ENCODE measurements at places on chromosomes 1 and 21. TPM values are rescaled to one million over a fixed set of nuclear protein-coding genes. Genes with fewer than 3 reads are reported as not detected.

- DNase-seq, result no peak
- H3K4me1 ChIP-seq, result no peaks in the 10 kb centered on the region
- no peaks in the 10 kb centered on the region for H3K36me3 ChIP-seq
- no peak overlapping the region for H3K4me3 ChIP-seq
- peaks cover 5% of the 10 kb centered on the region for H3K27me3 ChIP-seq
Measured at GRCh38 chr1:39720094-39720999, 18.3 kb upstream of the PPIE start.

GRCh38 chr1:201020040-201020591, 3.4 kb downstream of the KIF21B start:
- H3K27ac ChIP-seq, result peak overlapping the region; percentile 69
- H3K4me1 ChIP-seq, result peaks cover 85% of the 10 kb centered on the region
- peak; percentile 31 for DNase-seq

DNA sequence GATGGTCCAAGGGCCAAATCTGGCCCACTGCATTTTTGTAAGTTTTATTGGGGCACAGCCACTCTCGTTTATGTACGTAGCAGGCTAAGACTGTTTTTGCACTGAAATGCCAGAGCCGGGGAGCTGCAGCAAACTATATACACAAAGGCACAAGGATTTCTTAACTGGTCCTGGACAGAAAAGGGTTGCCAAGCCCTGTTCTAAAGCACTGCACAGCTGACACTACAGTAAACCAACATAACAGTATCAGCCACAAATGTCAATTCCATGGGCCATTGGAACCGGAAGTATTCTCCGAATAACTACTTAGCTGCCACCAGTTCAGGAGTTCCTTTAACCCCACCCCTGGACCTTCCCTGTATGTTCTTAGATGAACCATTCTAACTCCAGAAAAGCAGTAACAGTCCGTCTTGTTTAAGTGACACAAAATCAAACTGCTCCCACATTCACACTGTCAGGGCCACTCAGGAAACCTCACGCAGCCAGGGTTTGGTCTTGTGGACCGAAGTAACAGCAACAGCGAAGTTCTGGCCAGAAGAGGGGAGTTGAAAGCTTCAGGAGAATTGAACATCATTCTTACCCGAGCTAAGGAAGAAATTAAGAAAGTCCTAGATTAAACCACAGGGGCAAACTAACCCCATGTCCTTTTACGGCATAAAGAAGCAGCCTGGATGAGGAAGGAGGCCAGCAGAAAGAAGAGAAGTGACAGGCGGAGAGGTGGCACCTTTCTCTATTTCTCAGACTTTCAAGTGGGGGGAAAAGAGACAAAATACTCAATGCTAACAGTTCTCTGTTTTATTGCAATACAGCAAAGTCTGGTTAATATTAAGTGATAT, 49.2 kb downstream of the COQ8A start:
- peaks cover 8% of the 10 kb centered on the region for H3K36me3 ChIP-seq
- H3K4me3 ChIP-seq, result no peak overlapping the region
- H3K4me1 ChIP-seq, result peaks cover 18% of the 10 kb centered on the region
- no peak overlapping the region for H3K27ac ChIP-seq

SLC44A3 gene
- 2.3 TPM for total RNA-seq

DNA sequence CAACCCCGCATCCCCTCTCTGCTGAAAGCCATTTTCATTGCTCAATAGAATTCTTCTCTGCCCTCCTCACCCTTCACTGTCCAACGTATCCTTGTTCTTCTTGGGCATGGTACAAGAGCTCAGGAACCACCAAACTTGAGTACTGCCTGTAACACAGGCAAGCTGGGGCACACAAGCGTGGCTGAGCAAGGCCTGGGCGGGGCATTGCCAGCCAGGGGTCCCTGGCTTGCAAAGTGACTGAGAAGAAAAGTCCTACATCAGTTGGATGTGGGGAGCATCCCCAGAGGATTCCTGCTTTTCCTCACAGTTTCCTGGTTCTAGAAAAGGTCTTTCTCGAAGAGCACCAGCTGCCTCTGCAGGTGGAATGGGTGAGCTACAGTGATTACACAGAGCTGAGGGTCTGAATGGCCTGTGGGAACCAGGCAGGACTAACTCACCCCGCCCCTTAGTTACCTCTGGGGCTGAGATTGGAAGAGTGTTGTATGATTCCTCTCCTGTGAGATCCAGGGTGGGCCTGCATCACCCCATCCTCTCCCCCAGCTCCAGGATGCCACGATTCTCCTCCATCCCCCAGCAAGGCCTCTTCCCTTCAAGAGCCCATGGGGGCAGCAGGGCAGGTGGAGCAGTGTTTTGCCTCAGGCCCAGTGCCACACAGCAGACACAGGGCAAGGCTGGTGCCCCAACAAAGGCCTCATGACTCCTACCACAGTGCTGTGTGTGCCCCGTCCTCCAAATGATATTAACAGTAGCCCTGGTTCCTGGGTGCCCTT, 121.9 kb downstream of the MATN1 start:
- no peaks in the 10 kb centered on the region for H3K36me3 ChIP-seq
- no peaks in the 10 kb centered on the region for H3K4me1 ChIP-seq
- H3K27ac ChIP-seq, result no peak overlapping the region
- no peaks in the 10 kb centered on the region for H3K27me3 ChIP-seq

GRCh38 chr1:31234123-31234708, 5.5 kb downstream of the NKAIN1 start:
- DNase-seq, result no peak
- no peaks in the 10 kb centered on the region for H3K4me1 ChIP-seq
- no peak overlapping the region for H3K4me3 ChIP-seq
- no peaks in the 10 kb centered on the region for H3K36me3 ChIP-seq

GRCh38 chr1:184395370-184395769, 8.5 kb downstream of the C1orf21 start:
- H3K27ac ChIP-seq, result no peak overlapping the region
- H3K36me3 ChIP-seq, result no peaks in the 10 kb centered on the region
- DNase-seq, result no peak

DNA sequence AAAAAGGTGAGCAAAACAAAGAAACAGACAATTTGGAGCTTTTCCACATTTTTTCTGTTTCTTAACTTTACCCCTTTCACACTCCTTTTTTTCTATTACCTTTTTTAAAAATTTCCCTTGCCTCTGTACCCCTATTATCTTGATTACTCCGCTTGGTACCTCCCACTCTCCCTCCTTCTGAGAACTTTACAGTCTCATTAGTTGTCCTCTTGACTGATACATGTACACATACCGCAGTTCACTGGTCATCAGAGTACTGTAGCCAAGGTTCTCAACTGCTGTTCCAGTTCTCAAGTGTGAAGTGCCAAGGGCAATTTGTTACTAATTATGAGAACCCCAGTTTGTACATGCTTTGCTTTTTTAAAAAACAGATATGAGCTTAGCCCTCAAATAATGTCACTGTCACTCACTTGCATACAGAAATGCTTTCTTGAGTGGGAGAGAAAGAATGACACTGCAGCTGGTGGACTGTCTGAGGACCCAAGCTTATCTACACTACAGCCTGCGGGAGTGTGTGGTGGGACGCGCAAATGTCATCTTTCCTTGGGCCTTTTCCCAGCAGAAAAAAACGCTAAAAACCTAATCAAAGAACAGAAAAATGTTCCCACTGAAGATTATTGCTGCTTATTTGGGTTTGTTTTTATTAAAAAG, 160.8 kb downstream of the DISP1 start:
- no peak overlapping the region for H3K4me3 ChIP-seq
- no peaks in the 10 kb centered on the region for H3K36me3 ChIP-seq
- H3K4me1 ChIP-seq, result no peaks in the 10 kb centered on the region
- H3K27me3 ChIP-seq, result no peaks in the 10 kb centered on the region

DNA sequence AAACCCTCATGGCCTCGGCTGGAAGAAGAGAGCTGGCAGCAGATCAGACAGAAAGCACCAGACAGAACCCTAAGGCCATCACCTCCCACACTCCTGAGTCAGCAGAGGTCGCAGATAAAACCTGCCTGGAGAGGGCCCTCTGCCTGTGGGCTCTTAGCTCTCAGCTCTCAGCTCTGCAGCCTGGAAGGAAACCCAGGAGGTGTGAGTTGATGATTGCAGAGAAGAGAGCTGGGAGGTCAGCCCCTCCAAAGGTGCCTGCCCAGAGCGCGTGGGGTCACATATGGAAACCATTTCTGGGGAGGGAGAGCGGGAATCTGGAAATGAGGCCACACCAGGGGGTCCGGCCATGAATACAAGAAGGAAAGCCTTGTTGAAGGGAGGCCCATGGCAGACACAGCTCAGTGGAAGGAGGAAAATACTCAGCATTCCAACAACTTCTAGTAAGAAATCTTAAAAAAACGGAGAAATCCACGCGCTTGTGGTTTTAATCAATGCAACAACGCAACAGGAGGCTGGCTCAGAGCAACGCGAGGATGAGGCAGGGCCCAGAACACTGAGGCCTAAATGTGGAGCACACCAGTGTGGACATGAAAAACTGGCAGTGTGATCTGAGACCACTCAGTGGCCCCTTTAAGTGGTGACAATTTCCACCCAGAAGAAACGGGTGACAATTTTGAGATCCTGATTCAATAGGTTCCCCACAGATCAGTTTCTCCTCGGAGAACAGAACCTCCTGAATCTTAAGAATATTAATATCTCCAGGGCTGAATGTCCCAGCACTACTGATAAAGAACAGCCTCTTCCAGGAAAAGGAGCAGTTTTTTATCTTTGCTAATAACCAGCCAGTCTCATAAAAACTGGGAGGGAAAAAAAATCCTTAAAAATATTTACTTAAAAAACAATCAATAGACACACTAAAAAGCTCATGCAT, 45.7 kb downstream of the PSMG1 start:
- H3K27ac ChIP-seq, result no peak overlapping the region
- no peaks in the 10 kb centered on the region for H3K36me3 ChIP-seq
- H3K4me3 ChIP-seq, result no peak overlapping the region

DNA sequence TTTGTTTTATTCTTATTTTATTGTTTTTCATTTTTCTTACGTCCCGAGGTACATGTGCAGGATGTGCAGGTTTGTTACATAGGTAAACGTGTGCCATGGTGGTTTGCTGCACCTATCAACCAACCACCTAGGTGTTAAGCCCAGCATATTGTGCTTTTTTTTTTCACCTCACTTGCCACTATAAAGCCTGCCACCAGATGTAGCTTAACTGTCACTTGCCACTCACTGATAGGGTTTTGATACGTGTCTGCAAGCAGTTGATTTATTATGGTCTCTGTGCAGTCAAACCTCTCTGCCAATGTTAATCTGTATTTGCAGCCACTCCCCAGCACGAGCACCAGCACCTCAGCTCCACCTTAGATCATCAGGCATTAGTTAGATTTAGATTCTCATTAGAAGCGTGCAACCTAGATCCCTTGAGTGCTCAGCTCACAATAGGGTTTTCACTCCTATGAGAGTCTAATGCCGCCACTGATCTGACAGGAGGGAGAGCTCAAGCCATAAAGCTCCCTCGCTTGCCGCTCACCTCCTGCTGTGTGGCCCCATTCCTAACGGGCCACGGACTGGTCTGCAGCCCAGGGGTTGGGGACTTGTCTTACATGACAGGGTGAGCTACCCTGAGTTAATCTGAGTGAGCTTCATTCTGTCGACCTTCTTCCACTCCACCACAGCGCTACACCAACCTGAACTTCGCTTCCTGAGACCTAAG, 17.9 kb upstream of the ABCG1 start:
- peaks cover 36% of the 10 kb centered on the region for H3K4me1 ChIP-seq
- no peak overlapping the region for H3K27ac ChIP-seq
- H3K4me3 ChIP-seq, result no peak overlapping the region
- H3K36me3 ChIP-seq, result no peaks in the 10 kb centered on the region
- H3K27me3 ChIP-seq, result no peaks in the 10 kb centered on the region
- DNase-seq, result peak; percentile 32

DNA sequence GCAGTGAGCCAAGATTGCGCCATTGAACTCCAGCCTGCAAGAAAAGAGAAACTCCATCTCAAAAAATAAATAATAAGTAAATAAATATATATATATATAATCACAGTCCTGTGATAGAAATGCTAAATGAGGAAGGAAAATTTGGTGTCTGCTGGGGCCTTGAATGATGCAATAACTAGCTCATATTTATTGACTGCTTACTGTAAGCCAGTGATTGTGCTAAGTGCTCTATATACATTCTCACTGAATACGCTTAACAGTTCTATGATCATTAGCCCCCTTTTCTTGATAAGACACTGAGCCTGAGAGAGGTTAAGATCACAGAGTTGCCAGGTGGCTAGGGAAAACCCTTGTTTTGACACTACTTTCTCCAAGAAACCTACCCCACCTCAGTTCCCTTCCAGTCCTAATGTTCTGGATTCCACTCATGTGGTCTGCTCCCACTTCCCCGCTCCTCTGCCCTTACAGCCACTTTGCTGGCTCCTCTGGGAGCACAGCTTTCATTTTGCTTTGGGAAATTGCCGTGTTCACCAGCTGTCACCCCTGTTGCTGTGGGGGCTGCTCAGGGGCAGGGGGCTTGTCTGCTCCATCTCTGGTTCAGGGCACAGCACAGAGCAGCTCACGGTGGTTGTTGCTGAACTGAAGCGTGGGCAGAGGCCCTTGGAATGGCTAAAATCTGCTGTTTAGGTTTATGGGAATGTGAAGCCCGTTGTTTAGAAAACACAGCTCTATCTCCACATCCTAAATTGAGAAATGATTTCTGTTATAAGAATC, 2.5 kb upstream of the BMP8A start:
- DNase-seq, result no peak
- H3K27me3 ChIP-seq, result peaks cover 7% of the 10 kb centered on the region
- H3K4me3 ChIP-seq, result no peak overlapping the region
- no peak overlapping the region for H3K27ac ChIP-seq
- H3K36me3 ChIP-seq, result peaks cover 21% of the 10 kb centered on the region
- peaks cover 4% of the 10 kb centered on the region for H3K4me1 ChIP-seq

DNA sequence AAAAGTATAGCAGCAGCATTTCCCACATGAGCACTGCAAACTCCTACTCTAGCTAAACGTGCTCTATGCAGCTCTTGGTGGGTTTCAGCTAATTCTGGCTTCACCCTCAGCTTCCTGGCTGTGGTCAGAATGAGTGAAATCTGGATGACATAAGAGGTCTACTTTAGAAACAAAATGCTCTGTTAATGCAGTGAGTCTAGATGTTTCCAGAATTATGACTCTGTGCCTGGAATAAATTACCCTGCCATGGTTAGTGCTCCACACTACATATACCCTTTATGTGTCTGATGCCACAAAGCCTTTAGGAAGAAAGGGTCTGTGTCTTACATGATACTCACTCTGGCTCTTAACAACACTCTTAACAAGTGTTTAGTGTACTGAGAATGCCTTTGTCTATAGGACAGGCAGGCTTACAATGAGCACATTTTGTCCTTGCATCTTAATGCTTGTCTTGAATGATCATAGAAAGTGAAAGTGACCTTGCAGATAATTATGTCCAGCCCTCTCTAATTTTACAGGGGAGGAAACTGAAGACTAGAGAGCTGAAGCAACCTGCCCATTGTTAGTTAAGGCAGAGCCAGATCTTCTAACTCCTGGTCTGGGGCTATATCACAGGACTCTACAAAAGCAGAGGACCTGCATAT, 9.2 kb downstream of the S100A10 start:
- no peaks in the 10 kb centered on the region for H3K27me3 ChIP-seq
- peaks cover 52% of the 10 kb centered on the region for H3K36me3 ChIP-seq
- DNase-seq, result no peak
- H3K4me3 ChIP-seq, result no peak overlapping the region

UBASH3A gene
- 79.3 TPM for total RNA-seq

DNA sequence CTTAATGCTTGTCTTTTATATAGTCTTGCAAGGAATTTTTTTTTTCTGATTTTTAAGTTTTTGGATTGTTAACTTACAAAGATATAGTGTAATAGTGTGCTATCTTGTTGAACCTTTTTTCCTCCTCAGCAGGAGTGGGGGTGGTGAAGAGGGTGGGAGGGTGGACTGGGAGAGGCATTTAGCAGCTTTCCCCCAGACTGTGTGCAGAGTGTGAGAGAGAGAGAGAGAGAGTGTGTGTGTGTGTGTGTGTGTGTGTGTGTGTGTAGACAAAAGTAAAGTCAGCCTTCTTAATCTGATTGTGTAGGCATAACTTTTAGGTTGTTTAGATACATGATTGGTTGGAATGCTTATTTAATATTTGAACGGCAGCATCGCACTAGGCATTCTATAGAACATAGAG, 4.9 kb downstream of the CAMTA1 start:
- H3K4me1 ChIP-seq, result peaks cover 30% of the 10 kb centered on the region
- H3K36me3 ChIP-seq, result no peaks in the 10 kb centered on the region
- H3K27me3 ChIP-seq, result no peaks in the 10 kb centered on the region
- DNase-seq, result no peak
- no peak overlapping the region for H3K27ac ChIP-seq

C8A gene
- total RNA-seq, result not detected
